Activated CD4-positive, alpha-beta T cell treated with anti-CD3 and anti-CD28 coated beads, Interleukin-10, Interleukin-2, amounts not matched to agents 100 ng/mL and 50 ng/mL, durations not matched to agents 16 hours and 8 hours (primary cell): ENCODE measurements at places on chromosomes 1 and 21.

DNA sequence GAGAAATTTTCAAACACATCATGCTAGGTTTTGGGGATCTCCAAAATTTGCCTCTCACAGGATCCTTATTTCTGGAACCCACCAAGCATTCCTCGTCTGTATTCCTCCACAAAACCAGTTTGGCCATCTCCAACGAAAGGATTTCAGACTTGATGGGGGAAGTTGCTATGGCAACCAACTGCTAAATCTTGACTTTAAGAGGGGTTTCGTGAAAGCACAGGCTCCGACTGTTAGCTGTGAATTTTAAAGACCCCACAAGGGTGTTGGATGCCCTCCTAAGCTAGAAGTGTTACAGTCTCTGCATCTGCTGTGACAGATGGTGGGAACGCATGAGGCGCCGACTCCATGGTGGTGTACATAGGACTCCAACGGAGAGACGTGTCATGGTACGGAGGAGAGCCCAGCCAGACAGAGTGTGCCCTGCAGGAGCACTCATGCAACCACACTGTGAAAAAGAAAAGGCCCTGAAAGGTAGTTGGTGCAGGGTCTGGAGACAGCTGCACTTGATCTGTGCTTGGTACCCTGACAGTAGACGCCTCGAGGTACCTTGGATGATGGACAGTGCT lies 147.1 kb downstream of the ASTN1 start:
- DNase-seq = no peak

GRCh38 chr1:244056577-244056976 lies 5.5 kb downstream of the ZBTB18 start:
- DNase-seq = no peak

GRCh38 chr1:89556726-89557444 lies 32.3 kb downstream of the LRRC8B start:
- no peak for DNase-seq

DNA sequence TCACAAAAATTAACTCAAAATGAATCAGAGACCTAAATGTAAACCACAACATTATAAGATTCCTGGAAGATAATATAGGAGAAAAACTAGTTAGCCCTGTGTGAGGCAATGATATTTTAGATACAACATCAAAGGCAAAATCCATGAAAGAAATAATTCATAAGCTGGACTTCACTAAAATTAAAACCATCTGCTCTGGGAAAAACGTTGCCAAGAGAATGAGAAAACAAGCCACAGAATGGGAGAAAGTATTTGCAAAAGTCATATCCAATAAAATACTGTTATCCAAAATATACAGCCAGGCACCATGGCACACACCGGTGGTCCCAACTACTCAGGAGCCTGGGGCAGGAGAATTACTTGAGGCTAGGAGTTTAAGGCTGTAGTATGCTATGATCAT lies 70.3 kb downstream of the SYF2 start:
- no peak for DNase-seq

DNA sequence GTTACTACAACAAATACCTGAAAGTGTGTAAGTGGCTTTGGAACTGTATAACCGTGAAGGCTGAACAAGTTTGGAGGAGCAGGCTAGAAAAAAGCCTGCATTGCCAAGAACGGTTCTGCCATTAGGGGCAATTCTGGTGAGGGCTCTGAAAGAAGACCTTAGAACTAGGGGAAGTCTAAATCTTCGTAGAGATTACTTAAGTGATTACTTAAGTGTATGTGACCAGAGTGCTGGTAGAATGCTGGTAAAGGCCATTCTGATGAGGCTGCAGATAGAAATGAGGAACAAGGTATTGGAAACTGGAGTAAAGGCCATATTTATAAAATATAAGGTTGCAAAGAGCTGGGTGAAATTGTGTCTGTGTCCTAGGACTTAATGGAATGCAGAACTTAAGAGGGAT lies 158.0 kb downstream of the CLIC6 start:
- DNase-seq = no peak

GRCh38 chr1:199007423-199007822 lies 368.6 kb downstream of the PTPRC start:
- peak; percentile 35 for DNase-seq

DNA sequence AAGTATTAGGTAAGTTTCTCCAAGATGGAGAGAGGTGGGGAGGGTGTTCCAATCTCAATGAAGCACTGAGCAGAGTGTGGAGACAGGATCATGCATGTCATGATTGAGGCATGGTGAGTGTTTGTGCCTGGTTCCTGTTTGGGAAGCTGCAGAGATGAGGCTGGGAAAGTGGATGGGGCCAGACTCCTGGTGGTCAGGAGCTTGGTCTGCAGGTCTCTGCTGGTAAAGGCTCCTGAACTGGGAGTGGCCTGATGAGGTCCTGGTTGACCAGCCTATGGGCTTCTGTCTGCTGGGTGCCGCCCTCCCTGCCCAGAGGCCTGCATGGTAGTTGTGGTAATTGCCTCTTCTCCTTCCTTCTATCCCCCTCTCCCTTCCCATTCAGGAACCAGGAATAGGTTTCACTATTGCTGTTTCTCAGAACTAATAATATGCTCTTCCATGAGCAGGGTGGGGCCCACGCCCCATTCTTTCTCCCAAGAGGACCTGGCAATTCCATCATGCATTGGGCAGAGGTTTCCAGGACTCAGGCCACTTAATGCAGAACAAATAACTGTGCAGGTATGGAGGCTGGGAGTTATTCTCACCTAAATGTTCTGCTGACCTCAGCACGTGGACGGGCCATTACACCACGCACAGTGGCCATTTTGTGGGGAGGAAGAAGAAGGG lies 24.5 kb downstream of the PROK1 start:
- no peak for DNase-seq

- DNase-seq = no peak
These were observed 197.0 kb upstream of the LHX8 start for GRCh38 chr1:74937176-74937575.

GRCh38 chr1:117838911-117839310 lies 90.5 kb downstream of the GDAP2 start:
- no peak for DNase-seq
